ENCODE measurements at places on chromosomes 4 and X.

DNA sequence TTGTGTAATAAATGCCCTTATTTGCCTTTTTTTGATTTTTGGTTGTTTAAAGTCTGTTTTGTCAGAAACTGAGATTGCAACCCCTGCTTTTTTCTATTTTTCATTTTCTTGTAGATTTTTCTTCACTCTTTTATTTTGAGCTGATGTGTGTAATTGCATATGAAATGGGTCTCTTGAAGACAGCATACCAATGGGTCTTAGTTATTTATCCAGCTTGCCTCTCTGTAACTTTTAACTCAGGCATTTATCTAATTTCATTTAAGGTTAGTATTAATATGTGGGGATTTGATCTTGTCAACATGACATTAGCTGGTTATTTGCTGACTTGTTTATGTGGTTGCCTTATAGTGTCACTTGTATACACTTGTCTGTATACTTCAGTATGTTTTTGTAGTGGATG lies 378.0 kb downstream of the CPXCR1 start:
- DNase-seq, result no peak

DNA sequence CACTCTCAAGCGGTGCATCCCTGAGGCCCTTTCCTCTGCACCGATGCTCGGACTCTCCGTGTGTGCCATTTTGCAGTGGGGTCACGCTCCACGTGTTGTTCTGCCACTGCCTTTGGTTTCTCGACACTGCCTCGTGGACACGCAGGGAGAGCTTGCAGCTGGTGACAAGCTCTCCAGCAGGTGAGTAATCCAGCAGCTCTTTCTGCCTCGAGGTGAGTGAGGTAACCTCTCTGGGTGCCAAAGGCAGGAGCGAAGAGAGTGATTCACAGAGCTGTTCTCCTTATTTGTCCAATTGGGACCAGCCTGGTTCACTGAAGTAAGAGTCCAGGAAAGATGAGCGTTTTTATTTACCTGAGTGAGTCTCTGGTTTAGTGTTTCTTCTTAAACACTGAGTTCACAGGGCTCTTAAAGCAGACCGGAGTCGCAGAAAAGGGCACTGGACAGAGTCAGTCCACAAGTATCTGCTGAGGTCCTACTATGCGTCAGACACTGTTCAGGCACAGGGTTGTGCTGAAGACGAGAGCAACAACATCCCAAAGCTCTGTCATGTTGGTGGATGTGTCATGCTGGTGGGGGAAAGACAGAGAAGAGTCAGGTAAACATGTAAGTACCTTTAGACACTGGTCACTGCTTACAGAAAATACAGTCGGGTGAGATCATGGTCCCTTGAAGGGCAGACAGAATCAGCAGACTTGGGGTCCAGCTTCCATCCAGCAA lies 61.8 kb downstream of the FHDC1 start:
- DNase-seq, result no peak

DNA sequence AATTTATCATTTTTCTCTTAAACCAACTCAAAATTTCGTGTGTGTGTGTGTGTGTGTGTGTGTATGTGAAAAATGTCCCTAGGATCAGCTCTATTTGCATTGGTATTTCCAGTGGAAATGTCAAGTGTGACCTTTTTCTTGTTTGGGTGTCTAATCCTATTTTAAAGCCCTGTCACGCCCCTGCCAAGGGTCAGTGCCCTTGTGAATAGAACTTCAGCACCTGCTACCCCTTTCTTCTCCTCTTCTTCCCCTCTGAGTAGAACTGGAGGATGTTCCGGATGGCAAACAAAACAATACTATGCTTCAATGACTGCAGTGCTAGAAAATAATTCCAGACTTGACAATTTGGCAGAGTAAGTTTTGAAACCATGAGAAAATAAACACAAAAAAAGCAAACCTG lies 67.3 kb downstream of the SPRY1 start:
- no peak for DNase-seq

DNA sequence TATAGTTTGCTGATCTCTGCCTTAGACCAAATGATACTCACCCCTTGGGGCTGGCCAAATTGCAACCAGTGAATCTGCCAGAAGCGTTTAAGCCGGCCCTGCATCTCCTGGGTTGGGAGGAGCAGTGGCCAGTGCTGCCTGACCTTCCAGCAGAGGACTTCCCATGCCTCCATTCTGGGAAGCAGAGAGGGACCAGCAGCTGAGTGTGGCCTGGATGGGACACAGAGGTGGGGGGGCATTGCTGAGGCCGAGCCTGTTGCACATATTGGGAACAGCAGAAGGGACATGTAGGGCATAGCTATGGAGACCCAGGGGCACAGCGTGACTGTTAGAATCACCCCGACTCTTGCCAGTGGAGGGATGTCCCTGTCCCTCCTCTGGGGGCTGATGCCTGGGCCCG lies 93.3 kb downstream of the CPZ start:
- DNase-seq, result no peak

DNA sequence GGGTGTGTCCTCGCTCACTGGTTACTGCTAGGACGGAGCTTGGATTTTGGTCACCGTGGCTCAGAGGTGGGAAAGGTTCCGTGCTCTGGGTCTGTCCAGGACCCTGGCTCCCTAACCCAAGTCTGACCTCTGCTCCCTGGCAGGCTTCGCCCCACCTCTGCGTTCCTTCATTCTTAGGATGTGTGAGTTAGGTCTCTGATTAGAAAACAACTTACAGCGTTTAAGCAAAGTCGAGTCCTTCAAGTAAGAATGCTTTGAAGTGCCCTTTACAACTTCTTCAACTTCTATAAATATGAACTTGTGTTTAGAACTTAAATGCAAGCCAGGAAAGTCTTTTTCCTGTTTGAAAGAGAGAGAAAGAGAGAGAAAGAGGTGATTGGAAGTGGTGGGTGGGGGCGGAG lies 891 bp downstream of the TLR2 start:
- DNase-seq, result no peak

DNA sequence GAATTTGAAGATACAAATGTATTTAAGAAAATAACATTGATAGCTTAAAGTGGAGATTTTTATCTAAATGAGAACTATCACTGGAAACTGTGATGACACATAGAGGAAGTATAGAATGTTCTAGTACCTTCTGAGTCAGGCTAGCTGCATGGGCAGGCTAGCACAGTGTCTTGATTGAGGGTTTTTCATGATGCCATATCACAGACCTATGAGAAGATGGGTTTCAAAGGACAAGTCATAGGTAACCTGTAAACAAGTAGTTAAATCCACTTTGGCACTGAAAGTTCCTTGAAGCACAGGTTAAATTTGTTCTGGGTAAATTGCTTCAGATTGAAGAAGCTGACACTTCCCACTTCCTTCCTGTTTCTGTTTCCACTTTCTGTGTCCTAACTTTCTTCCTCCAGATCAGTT lies 48.2 kb upstream of the CDKN2AIP start:
- no peak for DNase-seq

GRCh38 chrX:18034945-18035344 lies 173.8 kb upstream of the RAI2 start:
- no peak for DNase-seq

Measured in CD8-positive, alpha-beta T cell (primary cell).